ENCODE measurements at places on chromosomes 3 and 15.

DNA sequence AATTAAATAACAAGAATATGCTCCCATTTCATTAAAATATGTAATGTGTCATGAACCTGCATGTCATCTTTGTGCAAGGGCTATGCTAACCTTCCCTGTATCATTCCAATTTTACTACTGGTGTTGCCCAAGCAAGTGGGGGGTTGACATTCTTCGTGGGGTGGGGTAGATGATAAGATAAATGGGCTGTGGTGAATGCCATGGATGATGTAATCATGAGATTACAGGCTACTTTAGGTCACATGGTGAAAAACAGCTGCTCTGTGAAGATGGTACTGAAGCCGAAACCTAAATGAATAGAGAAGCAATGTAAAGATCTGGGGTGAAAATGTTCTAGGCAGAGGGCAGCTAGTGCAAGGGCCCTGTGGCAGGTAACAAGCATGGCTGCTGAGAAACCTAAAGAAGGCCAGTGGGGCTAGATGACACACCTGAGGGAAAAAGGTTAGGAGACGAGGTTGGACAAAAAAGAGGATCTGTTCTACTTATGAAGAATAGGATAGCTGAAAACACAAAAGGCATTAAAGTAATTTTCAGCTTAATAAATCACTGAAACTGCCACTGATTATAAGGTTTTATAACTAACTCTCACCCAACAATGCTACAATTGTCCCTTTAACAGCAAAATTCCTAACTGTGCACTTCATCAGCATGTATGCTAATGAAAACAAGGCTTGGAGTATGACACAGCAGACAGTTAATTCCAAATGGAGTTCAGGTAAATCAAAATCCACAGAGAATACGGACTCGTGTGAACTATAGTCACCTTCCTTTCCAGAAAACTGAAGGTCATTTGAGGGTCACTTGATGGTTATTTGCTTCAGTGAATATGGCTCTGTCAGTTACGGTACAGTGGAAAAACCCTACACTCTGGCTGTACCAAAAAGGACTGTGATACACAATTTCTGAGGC, 35.0 kb downstream of the MTMR10 start:
- DNase-seq = no peak

DNA sequence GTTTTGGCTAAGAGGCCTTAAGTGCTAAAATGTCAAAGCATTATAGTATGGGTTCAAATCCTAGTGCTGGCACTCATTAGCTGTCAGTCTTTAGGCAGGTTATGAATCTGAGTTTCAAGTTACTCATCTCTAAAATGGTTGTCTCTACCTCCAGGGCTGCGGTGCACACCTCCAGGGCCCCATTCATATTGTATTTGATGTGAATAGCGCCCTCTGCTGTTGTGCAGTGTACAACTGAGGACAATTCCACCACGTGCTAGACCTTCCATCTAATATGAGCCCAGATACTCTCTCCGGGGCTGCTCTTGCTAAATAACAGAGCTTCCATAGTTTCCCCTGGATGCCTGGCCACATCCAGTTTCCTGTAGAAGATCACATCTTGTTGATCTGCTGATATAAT, 54.3 kb downstream of the OXNAD1 start:
- DNase-seq = peak; percentile 77

DNA sequence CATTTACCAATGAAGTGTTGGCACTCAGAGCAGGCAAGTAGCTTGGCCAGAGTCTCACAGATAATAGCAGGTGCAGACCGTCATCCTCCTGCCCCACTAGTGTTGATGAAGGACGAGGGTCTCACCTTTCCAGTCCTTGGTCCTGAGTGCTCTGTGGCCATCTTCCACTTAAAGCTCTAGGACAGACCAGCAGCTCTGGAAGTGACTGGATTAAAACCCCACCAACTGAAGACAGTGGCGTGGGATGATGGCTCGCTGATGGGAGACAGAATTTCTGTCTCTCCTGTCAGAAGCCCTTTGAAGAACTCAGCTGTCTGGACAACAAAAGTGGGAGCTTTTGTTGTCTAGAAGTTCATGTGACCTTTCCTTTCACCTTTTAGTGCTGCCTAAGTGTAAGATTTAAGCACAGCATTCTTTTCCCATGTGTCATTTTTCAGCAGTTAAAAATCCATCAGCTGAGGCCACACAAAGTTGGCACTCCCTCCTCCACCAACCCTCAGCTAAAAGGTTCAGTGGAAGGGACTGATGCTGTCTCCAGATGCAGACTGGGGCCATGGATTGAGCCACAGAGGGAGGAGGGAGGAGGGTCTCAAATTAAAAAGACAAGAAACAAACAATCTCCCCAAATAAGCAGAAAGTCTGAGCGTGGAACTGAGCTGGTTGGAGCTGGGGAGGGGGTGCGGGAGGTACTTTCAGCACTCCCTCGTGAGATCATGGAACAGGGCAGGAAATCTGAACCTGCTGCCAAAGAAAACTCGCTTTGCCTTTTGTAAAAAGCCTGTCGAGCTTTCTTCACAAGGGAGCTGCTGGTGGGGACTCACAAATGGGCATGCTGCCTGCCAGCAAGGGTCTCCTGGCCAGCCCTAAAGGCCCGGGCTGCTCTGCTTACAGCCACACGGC, 148.5 kb upstream of the CTDSPL start:
- no peak for DNase-seq

- DNase-seq = no peak
These were observed 2.8 kb upstream of the SUCLG2 start for GRCh38 chr3:67657192-67657591.

- no peak for DNase-seq
These were observed 282.3 kb downstream of the ADAMTS17 start for GRCh38 chr15:100059521-100059920.

DNA sequence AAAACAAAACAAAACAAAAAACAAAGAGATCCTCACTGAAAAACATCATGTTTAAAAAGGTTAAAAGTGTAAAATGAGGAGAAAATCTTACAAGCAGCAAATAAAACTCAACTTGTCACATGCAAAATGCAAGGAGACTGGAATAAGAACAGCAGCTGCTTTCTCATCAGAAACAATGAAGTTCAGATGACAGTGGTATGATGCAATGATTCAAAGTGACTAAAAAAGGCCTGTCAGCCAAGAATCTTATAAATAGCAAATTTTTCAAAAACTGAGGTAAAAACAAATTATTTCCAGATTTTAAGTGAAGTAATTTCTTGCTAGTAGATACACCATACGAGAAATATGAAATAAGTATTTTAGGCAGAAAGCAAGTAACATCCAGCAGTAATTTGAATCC, 68.6 kb upstream of the EPHA3 start:
- no peak for DNase-seq

DNA sequence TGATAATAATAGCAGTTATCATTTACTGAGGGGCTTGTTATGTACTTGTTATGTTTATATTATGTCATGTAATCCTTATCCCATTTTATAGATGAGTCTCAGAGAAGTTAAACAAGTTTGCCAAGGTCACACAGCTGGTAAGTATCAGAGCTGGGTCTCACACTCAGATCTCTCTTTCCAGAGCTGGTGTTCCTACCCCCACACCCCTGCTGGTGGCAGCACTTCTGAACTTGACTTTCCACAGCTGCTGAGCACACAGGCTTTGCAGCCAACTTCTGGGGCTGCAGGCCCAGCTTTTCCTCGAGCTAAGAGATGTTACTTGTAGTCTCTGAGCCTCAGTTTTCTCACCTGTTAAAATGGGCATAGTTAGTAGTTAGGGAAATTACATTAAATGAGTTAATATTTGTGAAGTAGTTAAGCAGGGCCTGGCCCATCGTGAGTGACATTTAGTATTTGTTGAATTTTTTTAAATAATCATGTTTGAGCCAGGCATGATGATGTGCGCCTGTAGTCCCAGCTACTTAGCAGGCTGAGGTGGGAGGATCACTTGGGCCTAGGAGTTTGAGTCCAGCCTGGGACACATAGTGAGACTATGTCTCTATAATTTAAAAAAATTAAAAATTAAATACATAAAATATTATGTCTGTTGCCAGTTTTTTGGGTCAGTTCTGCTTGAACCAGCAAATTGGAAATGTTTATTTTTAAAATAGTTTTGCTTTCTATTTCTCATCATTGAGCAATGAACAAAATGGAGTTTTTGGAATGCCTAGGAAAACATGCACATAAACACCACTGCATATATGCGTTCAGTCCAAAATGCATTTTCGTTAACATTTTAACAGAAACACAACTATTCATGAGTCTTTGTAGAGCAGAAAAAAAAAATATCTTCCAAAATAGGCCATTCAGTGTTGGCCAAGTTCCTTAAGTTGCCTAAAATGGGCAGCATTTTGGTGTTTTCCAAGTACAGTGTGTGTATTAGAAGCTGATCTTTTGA, 87.3 kb downstream of the SMAD6 start:
- DNase-seq = no peak

- DNase-seq = no peak
These were observed at the start of gene CTXN2 for GRCh38 chr15:48191574-48192225. CTXN2 (plus strand) TSS chr15:48191665; CDS start chr15:48201301, 9,636 bp downstream.

DNA sequence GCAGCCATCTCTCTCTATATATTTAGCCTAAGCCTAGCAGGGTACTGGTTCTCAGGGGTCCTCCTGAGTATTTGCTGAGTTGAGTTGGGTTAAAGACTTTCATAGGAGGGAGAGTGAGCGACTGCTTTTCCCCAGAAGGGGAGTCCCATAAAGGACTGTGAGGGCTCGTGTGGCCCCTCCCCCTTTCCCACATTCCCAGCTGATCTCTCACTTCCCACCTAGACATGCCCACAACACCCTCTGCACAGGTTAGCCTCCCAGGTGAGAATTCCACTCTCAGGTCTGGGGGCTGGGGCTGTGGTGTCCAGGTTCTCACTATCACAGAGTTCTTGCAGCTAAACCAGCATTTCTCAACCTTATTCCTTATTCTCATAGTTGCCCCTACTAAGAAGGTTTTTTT, 15.8 kb downstream of the EPHB1 start:
- no peak for DNase-seq

DNA sequence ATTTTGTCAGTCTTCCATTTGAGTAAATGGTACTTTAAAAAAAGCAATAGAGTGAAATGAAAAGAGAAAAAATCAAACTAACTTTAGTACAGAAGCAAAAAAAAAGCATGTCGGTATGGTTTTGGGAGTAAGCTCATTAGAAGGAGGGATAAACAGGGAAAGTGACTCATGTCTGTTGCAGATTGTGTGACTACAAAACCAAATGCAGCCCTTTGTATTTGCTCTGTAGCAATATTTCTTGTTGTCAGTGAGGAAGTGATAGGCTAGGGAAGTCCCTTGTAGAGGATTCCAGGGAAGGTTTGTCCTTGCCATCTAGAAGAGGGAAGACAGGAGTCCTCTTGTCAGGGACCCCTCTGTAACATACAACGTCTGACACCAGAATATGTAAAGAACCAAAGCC, 150.5 kb upstream of the POU1F1 start:
- no peak for DNase-seq

Data from stimulated activated naive CD4-positive, alpha-beta T cell (primary cell).